B cell (primary cell): ENCODE measurements at places on chromosomes 2 and 18. TPM values are rescaled to one million over a fixed set of nuclear protein-coding genes. Genes with fewer than 3 reads are reported as not detected.

TLX2 gene
- total RNA-seq: 0.19 TPM in 1 of 2 replicates, not detected in the other

- no peak for DNase-seq
Measured at GRCh38 chr2:238943338-238944067, 95.6 kb downstream of the TWIST2 start.

DNA sequence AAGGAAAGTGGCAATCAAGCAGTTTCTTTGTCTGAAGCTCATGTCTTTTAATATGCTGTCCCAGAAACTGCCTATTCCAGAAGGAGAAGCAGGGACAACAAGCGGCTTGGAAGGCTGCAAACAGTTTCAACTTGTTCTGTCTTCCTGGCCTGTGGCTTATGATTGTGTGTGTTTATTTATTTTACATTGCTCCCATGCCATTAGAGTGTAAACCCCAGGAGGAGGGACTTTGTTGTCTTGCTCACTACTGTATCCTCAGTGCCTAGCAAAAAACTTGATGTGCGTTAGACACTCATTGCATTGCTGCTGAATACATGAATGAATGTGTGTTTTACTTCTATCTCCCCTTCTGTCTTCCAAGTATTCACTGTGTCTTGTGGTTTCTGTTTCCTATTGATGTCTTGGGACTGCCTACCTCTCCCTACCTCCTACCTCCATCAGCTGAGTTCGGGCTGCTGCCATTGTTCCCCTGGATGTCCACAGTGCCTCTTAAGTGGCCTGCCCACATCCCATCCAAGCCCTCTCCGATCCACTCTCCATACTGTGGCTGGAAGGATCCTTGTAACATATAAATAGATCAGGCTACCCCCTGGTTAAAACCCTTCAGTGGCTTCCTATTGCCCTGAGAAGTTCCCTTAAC, 261.4 kb downstream of the DYSF start:
- no peak for DNase-seq

GRCh38 chr2:28166956-28167355, 225.7 kb upstream of the FOSL2 start:
- no peak for DNase-seq

HOXD9 gene
- not detected in 2 replicates for total RNA-seq

- no peak for DNase-seq
Measured at GRCh38 chr2:144692661-144693060, 172.7 kb upstream of the ZEB2 start.

DNA sequence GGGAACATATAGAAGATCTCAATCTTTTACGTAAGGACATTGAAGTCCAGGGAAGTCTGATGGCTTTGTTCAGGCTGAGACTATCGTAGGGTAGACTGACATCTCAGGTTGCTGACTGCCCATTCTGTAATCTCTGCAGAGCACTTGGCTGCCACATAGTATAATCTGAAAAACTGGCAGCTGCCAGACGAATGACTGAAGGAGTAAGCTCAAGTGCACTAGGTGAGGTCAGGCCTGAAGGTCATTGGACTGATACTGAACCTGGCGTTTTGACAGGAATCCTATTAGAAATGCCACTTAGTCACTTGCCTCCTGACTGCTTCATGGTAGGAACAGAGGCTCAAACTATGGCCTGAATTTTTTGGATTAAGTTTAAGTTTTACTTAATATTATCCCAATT, 23.5 kb downstream of the GPD2 start:
- DNase-seq: no peak

GRCh38 chr2:36781907-36782720, 85.6 kb downstream of the VIT start:
- no peak for DNase-seq

DNA sequence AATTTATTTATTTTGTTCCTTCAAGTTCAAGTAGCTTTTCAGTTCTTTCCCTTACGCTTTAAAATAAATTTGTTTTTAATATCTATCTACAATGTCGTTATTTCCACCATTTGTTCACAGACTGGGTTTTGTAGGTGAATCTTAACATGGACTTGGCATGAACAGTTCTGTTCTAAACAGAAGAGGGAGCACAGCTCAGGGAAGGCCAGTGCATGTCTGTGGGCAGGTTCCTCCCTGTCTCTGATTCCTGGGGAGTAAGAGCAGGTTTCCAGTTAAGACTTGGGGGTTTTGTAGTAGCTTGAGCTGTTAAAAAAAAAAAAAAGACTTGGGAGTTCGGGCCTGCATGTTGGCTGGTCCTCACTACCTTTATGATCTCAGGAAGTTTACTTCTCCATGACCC, 11.1 kb downstream of the TTL start:
- no peak for DNase-seq

- DNase-seq: no peak
Measured at GRCh38 chr2:214801768-214802397, 7.6 kb downstream of the BARD1 start.

VWA3B gene
- not detected in 2 replicates for total RNA-seq

- DNase-seq: no peak
Measured at GRCh38 chr2:96144481-96145035, 682 bp downstream of the DUSP2 start.

OTX1 gene
- not detected in 2 replicates for total RNA-seq

CELF4 gene
- total RNA-seq: not detected in 2 replicates

CERS6 gene
- 5.5 and 6.0 TPM in 2 replicates for total RNA-seq

KANSL1L gene
- 21.1 and 25.5 TPM in 2 replicates for total RNA-seq

DNA sequence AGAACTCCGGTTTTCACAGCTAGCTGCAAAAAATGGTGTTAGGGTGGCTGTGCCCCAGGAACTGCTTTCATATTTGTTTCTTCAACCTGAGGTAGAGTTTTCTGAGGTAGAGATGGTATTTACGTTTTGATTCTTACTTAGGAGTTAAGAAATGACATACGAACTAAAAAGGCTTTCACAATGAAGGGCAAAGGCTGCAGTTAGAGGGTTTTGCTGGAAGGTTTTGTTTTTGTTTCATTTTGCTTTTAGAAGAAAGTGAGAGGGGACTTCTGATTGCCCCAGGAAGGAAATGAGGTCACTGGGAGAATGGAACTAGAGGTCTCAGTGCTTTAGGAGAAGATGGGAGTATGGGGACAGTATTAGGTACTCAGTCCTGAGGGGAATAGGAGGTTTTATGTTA, 15.5 kb downstream of the CDCA7 start:
- DNase-seq: no peak
